Body of pancreas (tissue), 4 donors: ENCODE measurements at places on chromosomes 12 and 14. TPM values are rescaled to one million over a fixed set of nuclear protein-coding genes. Genes with fewer than 3 reads are reported as not detected.

GRCh38 chr12:72546106-72546505 is 273.9 kb downstream of the TRHDE start:
- peaks cover 10% of the 10 kb centered on the region for H3K4me1 ChIP-seq
- H3K27ac ChIP-seq = no peak overlapping the region
- no peaks in the 10 kb centered on the region for H3K36me3 ChIP-seq
- no peaks in the 10 kb centered on the region for H3K27me3 ChIP-seq
- H3K4me3 ChIP-seq = no peak overlapping the region

DNA sequence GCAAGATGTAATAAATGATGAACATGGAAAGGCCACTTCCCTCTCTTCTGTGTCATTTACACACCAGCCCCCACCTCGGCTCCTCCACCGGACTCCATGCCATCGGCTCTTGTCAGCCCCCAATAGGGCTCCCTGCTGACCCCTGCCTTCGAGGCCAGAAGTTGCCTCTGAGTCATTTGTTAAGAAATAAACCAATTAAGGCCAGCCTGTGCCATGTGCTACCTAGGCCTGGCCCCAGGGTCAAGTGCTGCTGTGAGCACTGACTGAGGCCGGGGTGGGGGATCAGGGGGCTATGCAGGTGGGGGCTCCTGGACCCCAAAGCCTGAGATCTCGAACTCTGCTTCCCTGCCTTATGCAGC is 53.2 kb downstream of the TESC start:
- peaks cover 33% of the 10 kb centered on the region for H3K4me1 ChIP-seq
- H3K36me3 ChIP-seq = no peaks in the 10 kb centered on the region
- DNase-seq = no peak
- H3K27me3 ChIP-seq = no peaks in the 10 kb centered on the region

DNA sequence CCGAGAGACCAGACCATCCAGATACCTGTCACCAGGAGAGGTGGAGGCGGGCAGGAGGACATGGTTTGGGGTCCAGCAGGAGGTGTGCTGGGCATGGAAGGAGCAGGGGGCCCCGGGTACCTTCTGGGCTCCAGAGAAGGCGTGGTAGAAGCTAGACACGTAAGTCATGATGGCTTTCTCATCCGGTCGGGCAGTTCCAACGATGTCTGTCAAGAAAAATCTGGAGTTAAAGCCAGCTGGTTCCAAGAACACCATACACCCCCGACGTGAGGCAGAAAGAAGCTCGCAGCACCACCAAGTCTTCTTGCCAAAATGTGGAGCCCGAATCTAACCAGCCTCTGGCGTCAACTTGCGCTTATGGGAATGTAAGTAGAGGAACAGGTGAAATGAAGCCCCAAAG is 76.7 kb downstream of the ACTN1 start:
- DNase-seq = no peak
- no peaks in the 10 kb centered on the region for H3K27me3 ChIP-seq
- H3K4me1 ChIP-seq = no peaks in the 10 kb centered on the region
- no peak overlapping the region for H3K4me3 ChIP-seq
- no peak overlapping the region for H3K27ac ChIP-seq
- H3K36me3 ChIP-seq = peaks cover 39% of the 10 kb centered on the region

- H3K27ac ChIP-seq = no peak overlapping the region
- H3K4me1 ChIP-seq = peaks cover 7% of the 10 kb centered on the region
- H3K36me3 ChIP-seq = no peaks in the 10 kb centered on the region
- no peak overlapping the region for H3K4me3 ChIP-seq
- DNase-seq = no peak
- H3K27me3 ChIP-seq = no peaks in the 10 kb centered on the region
Observed at GRCh38 chr12:52689936-52690335, 9.7 kb upstream of the KRT1 start.

Gene ATP5F1B
- total RNA-seq = 155 TPM

DNA sequence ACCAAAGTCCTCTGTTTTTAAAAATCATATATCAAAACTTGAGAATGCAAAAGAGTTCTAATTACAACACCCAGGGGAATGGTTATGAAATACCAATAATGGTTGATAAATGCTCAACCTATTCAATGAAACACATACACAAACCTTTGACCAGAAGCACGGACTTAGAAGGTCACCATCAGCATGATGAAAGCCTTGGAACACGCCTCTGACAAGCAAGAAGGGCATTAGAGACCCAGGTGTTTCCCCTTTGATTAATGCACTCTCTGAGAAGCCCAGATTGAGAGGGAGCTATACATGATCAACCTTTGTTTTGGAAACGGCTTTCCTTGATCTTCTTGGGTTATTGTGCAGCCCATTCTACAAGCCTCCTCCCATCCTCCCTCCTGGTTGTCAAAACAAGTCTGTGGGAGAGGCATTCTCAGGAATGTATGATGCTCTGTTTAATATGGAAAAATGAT is 69.0 kb downstream of the ZFP36L1 start:
- no peaks in the 10 kb centered on the region for H3K36me3 ChIP-seq
- peaks cover 22% of the 10 kb centered on the region for H3K4me1 ChIP-seq
- no peak overlapping the region for H3K4me3 ChIP-seq
- DNase-seq = no peak

DNA sequence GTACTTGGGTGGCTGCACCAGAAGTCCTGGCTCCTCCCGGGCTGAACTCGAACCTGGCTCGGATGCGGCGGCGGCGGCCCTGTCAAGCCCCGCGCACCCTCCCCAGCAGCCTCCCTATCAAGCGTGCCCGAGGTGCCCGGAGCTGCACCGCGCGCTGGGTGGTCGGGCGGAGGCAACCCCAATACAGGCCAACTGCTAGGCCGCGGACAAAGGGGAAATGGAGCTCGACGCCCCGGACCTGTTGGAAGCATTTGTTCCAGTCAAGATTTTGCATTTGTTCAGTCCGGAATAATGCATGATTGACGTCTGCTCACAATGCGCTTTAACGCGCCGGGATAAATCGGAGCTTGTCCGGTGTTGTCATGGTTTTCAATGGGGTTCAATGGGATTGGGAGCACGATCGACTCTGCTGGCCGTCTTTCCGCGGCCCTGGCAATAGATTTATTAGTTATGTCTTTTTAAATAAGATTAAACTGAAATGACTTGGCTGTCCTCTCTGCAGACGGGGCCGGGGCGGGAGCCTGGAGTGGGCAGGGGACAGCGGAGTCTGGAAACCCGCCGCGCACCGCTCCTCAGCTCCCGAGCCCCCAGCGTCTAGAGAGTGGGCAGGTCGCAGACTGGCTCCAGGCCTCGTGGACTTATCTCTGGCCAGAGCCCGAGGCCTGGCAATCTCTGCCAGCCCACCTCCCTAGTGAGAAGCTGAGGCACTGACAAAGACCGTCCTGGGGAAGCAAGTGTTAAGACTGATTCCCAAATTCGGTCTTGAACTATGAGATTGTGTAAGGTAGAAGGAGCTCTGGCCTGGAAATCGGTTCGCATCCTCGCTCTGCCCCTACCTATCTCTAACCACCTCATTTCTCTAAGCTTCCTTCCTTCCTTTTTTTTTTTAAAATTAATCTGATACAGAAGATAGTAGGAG is 1.7 kb upstream of the NKX2-8 start:
- H3K27me3 ChIP-seq = no peaks in the 10 kb centered on the region
- no peak for DNase-seq
- no peak overlapping the region for H3K4me3 ChIP-seq
- no peaks in the 10 kb centered on the region for H3K36me3 ChIP-seq

DNA sequence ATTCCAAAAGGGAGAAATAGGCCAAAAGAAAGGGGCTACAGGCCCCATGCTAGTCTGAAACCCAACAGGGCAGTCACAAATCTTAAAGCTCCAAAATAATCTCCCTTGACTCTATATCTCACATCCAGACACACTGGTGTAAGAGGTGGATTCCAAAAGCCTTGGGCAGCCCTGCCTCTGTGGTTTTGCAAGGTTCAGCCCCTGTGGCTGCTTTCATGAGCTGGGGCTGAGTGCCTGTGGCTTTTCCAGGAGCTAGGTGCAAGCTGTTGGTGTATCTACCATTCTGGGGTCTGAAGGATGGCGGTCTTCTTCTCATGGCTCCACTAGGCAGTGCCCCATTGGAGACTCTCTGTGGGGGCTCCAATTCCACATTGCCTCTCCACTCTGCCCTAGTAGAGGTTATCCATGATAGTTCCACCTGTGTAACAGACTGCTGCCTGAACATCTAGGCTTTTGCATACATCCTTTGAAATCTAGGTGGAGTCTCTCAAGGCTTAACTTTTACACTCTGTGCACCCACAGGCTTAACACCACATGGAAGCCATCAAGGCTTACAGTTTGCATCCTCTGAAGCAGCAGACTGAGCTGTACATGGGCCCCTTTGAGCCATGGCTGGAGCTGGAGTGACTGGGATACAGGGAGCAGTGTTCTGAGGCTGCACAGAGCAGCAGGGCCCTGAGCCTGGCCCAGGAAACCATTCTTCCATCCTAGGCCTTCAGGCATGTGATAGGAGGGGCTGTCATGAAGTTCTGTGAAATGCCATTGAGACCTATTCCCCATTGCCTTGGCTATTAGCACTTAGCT is 66.5 kb upstream of the ABCD2 start:
- no peaks in the 10 kb centered on the region for H3K36me3 ChIP-seq
- H3K27me3 ChIP-seq = no peaks in the 10 kb centered on the region
- no peak overlapping the region for H3K27ac ChIP-seq
- no peaks in the 10 kb centered on the region for H3K4me1 ChIP-seq
- H3K4me3 ChIP-seq = no peak overlapping the region
- DNase-seq = no peak

Gene BCL2L14
- total RNA-seq = 14.5 TPM

DNA sequence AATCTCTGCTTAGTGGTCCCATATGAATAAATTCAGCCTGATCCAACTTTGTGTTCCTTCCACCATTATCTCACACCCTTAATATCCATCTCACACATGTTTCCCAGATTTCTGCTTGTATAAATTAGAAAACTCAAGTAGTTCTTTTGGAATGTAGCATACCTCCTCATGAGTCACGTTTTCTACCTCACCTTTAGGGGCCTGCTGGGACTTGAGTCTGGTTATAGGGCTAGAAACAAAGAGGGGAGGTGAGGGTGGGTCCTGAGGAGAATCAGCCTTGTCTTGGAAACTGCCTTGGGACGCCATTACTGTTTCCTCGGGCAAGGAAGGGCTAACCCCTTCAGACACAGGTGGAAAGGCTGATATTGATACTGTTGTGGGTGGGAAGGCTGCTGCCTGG is 51.1 kb downstream of the EMP1 start:
- H3K4me1 ChIP-seq = no peaks in the 10 kb centered on the region
- H3K27me3 ChIP-seq = no peaks in the 10 kb centered on the region
- H3K27ac ChIP-seq = no peak overlapping the region
- H3K36me3 ChIP-seq = no peaks in the 10 kb centered on the region
- DNase-seq = no peak

DNA sequence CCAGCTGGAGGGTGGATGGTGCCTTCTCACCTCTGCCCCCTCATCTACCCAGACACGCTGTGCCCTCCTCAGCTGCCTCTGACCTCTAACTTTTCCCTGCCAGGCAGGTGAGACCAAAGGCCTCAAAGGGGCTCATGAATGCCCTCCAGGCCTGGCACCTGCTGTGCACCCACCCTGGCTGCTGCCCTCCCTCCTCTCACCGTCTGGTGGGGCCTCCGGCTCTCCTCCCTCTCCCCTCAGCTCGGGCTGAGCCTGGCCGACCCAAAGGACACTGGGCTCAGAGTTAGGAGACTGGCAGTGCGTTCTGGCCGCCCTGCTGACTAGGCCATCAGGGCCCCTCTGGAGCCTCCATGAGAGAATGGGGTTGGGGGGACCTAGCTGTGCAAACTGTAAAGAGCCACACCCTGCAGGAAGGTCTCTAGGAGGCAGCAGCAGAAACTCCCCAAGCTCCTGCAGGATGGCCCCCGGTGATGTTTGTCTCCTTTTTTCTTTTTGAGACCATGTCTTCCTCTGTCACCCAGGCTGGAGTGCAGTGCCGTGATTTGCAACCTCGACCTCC is 40.3 kb upstream of the PPP1R13B start:
- DNase-seq = no peak
- no peaks in the 10 kb centered on the region for H3K36me3 ChIP-seq
- peaks cover 77% of the 10 kb centered on the region for H3K4me1 ChIP-seq
- peak overlapping the region; percentile 92 for H3K27ac ChIP-seq

- DNase-seq = no peak
- no peaks in the 10 kb centered on the region for H3K27me3 ChIP-seq
- no peak overlapping the region for H3K27ac ChIP-seq
- no peaks in the 10 kb centered on the region for H3K36me3 ChIP-seq
Observed at GRCh38 chr12:54257332-54257731, 22.6 kb downstream of the CBX5 start.

GRCh38 chr12:96015672-96016071 is 19.5 kb upstream of the HAL start:
- H3K27ac ChIP-seq = no peak overlapping the region
- H3K4me3 ChIP-seq = no peak overlapping the region
- H3K27me3 ChIP-seq = no peaks in the 10 kb centered on the region
- DNase-seq = peak; percentile 27
- H3K4me1 ChIP-seq = no peaks in the 10 kb centered on the region

GRCh38 chr12:14257303-14257733 is 108.2 kb upstream of the ATF7IP start:
- no peak for DNase-seq
- peaks cover 40% of the 10 kb centered on the region for H3K4me1 ChIP-seq
- H3K27me3 ChIP-seq = no peaks in the 10 kb centered on the region

DNA sequence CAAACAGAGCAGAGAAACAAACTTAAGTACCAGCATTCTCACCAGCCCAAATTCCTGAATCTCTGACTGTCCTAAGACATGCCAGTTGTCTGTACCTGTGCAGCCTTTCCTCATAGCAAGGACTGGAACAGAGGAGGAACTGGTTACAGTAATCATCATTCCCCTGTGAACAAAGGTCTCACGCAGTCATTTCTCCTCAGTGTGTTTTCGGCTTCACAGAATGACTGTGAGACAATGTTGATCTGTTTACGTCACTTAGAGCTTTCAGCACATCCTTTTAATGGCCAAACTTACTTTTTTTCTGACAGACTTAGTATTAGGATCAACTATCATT is 169.0 kb downstream of the FBXL14 start:
- H3K27ac ChIP-seq = no peak overlapping the region
- no peaks in the 10 kb centered on the region for H3K27me3 ChIP-seq
- DNase-seq = no peak

Gene ZFYVE1
- total RNA-seq = 6.5 TPM

- no peak overlapping the region for H3K27ac ChIP-seq
- H3K36me3 ChIP-seq = no peaks in the 10 kb centered on the region
- H3K27me3 ChIP-seq = no peaks in the 10 kb centered on the region
- H3K4me1 ChIP-seq = no peaks in the 10 kb centered on the region
Observed at GRCh38 chr12:85927166-85927565, 53.1 kb downstream of the NTS start.

- no peak overlapping the region for H3K27ac ChIP-seq
- H3K4me3 ChIP-seq = no peak overlapping the region
- H3K27me3 ChIP-seq = no peaks in the 10 kb centered on the region
- no peaks in the 10 kb centered on the region for H3K4me1 ChIP-seq
- no peaks in the 10 kb centered on the region for H3K36me3 ChIP-seq
Observed at GRCh38 chr14:82134411-82134810, 600.8 kb upstream of the SEL1L start.
